Cardiac septum (tissue), 1 donor: ENCODE measurements at places on chromosomes 5 and 9. TPM values are rescaled to one million over a fixed set of nuclear protein-coding genes. Genes with fewer than 3 reads are reported as not detected.

PTGS1 gene
- total RNA-seq: 2.9 TPM

HSPA9 gene
- 274 TPM for total RNA-seq

DNA sequence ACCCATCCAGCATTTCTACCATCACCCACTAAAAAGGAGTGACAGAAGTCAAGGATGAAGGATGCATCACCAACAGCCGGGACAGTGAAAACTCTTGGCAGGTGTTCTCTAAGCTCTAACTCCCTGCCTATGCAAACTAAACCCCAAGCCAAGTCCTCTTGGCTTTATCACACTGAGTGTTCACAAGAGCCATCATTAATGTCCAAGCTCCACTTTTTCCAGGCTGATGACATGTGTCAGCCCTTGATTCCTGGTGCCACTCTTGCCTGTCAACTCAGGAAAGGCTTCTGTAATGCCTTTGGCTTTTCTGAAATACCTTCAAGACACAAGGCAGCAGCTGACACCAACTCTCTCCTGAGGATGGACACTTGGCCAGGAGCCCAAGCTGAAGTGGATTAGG lies 86.9 kb downstream of the NR6A1 start:
- DNase-seq: no peak

DNA sequence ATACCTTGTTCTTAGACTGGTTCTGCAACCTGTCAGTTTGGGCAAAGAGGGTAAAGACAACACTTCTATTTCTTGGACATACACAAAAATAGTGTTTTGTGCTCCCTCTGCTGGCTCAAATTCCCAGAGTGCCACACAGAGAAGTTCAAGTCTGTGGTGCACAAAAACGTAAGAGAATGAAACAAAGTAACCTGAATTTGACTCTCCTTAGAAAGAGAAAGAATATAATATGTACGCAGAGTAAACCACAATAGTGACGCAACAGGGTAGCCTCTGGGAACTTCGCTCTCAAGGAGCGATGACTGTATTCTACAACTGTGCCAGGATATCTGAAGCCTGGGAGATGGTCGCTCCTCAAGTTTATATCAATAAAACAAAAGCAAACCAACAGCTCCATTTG lies 18.5 kb downstream of the DDX31 start:
- DNase-seq: no peak

DNA sequence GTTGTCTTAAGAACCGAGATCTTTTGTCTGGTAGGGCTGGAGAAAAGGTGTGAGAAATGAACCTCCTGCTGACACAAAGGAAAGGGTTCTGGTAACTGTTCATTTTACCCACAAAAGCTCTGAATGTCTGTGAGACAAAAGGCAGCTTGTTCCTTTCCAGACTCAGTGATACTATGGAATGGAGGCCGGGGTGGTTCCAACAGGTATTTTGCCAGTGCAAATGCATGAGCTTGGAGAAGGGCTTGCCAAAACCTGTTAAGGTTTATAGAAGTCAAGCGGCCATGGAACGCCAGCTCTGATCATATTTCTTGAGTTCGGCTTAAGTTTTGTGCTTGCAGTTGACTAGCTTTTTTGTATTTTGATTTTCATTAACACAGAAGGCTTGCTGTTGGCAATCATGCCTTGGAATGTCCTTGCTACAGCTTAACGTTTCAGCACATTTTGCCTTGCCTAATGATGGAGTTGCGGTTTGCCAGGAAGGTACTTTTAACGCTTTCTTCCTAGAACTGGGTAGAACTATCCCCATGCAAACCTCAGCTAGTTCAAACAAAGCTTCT lies 328.6 kb downstream of the PIK3R1 start:
- no peak for DNase-seq

DNA sequence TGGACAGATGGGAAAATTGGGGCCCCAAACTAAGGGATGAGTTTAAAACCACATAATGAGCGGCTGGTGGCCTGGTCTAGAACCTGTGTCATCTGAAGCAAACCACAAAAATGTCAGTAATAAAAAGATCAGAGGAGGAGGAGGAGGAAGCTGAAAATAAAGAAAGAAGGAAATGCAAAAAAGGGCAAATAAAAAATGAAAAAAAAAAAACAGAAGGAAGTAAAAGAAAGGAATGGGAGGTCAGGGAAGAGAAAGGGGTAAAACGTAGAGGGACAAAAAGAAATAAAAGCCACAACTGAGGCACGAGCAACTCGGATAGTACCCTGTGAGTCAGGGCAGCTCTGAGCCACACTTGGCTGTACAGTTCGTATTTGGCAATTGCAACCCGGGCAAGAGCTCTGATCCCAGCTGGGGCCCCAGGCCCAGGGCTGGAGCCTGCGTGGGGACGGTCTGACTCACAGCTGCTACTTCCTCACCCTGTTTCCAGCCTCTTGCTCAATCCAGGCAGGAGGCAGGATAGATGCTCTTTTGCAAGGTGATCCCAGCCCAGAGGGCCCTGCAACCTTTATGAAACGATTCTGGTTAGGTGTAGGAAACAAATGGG lies 137.9 kb upstream of the TRIM32 start:
- peak; percentile 85 for DNase-seq
